Psoas muscle (tissue), 8 donors: ENCODE measurements at places on chromosomes 5 and 9. TPM values are rescaled to one million over a fixed set of nuclear protein-coding genes. Genes with fewer than 3 reads are reported as not detected.

GRCh38 chr5:38284384-38284783 lies 26.0 kb downstream of the EGFLAM start:
- no peak for DNase-seq

ANKRD33B gene
- 7.8 TPM for total RNA-seq

ZNF608 gene
- 11.7 TPM for total RNA-seq

DNA sequence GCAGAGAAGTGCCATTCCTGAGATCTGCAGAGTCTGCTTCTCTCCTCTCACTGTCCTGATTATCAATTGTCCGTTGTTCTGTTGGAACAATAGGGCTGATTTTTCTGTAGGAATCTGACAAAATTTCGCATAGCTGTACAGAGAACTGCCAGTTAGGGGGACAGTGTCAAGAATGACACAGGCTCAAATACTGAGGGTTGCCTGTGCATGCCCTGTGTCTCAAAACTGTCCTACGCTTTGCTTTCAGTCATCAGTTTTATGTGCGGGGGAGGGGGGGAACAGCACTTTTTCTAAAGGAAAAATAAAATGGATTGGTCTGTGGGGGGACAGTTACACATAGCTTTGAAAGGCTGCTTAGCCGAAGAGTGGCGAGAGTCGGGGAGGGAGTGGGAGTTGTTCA lies 248.6 kb downstream of the PDZD2 start:
- no peak for DNase-seq

HTR1A gene
- not detected for total RNA-seq
